ENCODE measurements at places on chromosomes 4 and X.

- DNase-seq = no peak
Measured at GRCh38 chrX:122092360-122092759, 1045.0 kb downstream of the GLUD2 start.

GRCh38 chr4:163175971-163176958 is 9.6 kb upstream of the NAF1 start:
- no peak for DNase-seq

DNA sequence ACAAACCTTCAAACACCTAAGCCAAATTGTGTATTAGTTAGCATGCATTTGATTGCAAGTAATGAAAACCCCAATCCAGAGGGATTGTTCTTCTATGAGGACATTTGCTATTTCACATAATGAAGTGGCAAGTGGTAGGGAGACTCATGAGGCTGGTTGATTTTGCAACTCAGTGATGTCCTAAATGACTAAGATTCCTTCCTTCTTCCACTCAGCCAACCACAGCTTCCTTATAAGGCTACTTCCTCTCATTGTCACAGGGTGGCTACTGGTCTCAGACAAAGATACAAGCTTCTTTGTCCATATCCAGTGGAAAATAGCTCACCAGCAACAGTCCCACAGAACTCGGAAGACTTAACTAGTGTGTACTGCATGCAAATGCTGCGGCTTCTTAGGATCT is 5.3 kb upstream of the OTC start:
- DNase-seq = no peak

GRCh38 chr4:5206016-5206790 is 154.9 kb downstream of the STK32B start:
- no peak for DNase-seq

- no peak for DNase-seq
Measured at GRCh38 chr4:74474345-74475090, 29.6 kb downstream of the AREG start.

- no peak for DNase-seq
Measured at GRCh38 chr4:56803471-56803870, 18.0 kb downstream of the SPINK2 start.

DNA sequence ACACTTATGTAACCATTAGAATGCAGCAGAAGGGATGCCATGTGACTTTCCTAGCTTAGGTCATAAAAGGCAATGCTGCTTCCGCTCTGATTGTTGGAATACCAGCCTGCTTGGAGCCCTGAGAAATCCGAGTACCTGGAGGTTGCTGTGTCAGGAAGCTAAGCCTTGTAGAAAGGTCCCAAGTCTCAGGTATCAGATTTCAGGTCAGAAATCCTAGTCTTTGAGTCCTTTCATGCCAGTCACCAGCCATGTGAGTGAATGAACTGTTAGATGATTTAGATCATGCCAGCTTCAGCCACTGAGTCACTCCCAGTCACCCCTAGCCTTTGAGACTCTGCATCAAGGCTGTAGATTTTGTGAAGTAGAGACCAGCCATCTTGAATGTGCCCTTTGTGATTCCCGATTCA is 23.5 kb downstream of the RAP1GDS1 start:
- DNase-seq = no peak

GRCh38 chrX:46551494-46552128 is 6.4 kb upstream of the ZNF674 start:
- DNase-seq = no peak
